ENCODE measurements at places on chromosomes 11 and 22.

GRCh38 chr11:12841946-12842630 is 167.0 kb upstream of the RASSF10 start:
- DNase-seq: no peak

GRCh38 chr22:39612811-39613548 is 42.4 kb downstream of the CACNA1I start:
- no peak for DNase-seq

GRCh38 chr11:95147364-95147905 is 57.8 kb downstream of the ENDOD1 start:
- no peak for DNase-seq

GRCh38 chr22:50057278-50058060 is 629 bp downstream of the TTLL8 start:
- no peak for DNase-seq

Measured in stimulated activated CD4-positive, alpha-beta T cell treated with anti-CD3 and anti-CD28 coated beads, Interleukin-4, amount 100 ng/mL, for 48 hours (primary cell).